ENCODE measurements at places on chromosomes 5 and 9.

DNA sequence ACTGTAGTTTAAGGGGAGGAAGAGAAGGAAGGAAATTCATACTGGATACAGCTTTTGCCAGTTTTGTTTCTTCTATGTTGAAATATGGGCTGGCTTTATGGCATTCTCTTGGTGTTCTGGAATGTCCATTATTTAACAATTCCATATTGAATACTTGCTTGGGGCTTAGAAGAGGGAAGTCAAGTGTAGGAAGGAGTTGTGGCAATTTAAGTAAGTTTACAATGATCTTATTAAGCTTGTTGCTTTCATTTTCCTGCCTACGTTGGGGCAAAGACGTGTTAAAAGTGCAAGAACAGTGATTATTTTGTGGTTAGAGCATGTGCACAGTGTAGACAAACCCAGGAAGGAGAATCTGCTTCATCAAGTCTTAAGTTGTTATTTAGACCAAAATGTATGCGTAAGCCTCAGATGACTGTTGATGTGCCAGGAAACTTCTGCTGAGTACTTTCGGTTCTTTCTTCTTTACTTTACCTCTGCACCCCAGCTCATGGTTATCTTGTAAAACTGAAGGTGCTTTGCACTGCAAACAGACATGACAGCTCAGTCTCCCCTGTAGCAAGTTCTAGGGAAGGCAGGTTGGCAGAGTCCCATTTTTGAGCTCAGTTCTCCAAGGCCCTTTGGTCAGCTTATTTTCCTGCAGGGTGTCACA is 75.8 kb downstream of the F2RL2 start:
- no peak for DNase-seq

DNA sequence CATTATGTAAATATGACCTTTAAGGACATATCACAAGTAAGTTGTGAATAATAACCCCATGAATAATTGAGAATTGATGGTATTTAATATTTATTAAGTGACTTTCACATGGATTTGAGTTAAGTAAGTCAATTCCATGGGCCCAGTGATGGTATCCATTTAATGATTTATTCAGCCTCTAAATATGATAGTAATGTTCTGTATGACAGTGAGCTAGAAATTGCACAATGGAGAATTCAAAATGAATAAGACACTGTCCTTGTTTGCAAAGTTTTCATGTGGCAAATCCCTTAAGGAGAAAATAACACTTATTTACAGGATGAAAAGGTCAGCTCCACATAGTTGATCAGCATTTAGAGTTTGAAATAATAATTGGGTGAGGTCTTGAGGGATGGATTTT is 160.7 kb downstream of the PDE4D start:
- no peak for DNase-seq

DNA sequence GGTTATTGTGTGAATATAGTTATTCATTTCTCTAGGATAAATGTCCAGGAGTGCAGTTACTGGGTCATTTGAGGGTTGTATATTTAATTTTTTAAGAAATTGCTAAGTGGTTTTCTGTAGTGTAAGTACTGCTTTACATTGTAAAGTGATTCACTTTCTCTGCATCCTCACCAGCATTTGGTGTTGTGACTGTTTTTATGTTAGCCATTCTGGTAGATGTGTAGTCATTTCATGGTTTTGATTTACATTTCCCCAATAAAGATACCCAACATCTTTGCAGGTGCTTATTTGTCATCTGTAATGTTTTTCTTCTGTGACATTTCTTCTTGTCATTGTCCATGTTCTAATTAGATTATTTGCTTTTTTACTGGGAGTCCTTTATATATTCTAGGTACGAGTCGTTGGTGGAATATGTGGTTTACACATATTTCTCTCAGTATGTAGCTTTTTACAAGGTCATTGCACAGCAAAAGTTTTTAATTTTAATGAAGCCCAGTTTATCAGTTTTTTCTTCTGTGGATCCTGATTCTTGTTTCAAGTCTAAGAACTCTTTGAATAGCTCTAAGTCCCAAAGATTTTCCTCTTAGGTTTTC is 34.0 kb downstream of the SCGB3A1 start:
- no peak for DNase-seq

- no peak for DNase-seq
Measured at GRCh38 chr9:69829484-69829883, 8.9 kb downstream of the CFAP95 start.

DNA sequence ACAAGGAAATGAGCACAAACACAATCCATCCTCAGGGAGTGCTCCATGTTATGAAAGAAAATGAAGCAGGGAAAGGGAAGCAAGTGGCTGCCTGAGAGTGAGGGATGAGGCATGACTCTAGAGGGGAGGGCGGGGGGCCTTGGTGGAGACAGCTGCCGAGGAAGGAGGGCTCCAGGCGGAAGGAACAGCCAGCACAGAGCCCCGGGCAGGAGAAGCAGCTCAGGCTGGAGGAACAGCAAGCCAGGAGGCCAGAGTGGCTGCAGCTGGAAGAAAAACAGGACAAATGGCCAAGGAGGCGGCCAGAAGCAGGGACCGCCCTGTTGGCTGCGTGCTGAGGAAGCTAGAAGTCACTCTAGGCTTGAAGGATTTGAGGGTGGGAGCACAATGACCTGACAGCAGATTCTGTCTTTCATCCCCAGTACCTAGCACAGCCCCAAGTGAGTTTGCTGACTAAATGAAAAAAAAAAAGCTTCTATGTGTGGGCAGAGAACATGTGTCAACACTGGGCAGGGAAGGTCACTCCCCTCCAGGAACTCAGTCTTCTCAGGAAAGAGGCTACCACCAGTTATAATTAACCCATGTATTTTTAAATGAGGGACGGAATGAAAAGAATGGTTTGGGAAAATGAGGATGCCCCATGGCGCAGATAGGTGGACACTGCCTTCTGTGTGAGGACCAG is 142.8 kb downstream of the DCP2 start:
- DNase-seq, result no peak
